Hindlimb muscle (tissue), 1 donor: ENCODE measurements at places on chromosomes 4 and X.
A peak's percentile ranks its signal among the peaks of the same experiment; 100 is the strongest.

GRCh38 chr4:133143775-133144430, 5.2 kb upstream of the PCDH10 start:
- no peak for DNase-seq

- no peak for DNase-seq
These were observed 17.6 kb upstream of the PRPS1 start for GRCh38 chrX:107610667-107611066.

- DNase-seq: no peak
These were observed 9.7 kb upstream of the TMEM165 start for GRCh38 chr4:55386073-55386472.

GRCh38 chr4:113540859-113541258, 220.7 kb downstream of the CAMK2D start:
- DNase-seq: peak; percentile 47

DNA sequence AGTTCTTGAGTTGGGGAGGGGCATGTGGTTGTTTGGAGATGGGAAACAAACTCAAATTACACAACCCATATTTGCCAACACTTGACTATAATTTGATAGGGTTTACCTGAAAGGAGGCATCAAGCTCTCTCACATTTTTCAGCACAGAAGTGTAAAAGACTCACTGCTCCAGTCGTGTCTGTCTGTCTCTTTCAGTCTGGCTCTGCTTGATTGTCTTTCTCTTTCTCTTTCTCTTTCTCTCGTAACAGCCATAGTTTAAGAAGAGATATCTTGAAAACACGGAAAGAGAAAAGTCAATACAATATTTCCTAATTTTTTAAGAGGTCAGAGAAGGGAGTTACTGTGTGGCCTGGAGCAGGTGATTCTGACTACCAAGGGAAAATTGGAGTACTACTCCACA, 413.6 kb upstream of the CXorf51A start:
- DNase-seq: no peak

- no peak for DNase-seq
These were observed 8.1 kb downstream of the COQ2 start for GRCh38 chr4:83276299-83277040.

DNA sequence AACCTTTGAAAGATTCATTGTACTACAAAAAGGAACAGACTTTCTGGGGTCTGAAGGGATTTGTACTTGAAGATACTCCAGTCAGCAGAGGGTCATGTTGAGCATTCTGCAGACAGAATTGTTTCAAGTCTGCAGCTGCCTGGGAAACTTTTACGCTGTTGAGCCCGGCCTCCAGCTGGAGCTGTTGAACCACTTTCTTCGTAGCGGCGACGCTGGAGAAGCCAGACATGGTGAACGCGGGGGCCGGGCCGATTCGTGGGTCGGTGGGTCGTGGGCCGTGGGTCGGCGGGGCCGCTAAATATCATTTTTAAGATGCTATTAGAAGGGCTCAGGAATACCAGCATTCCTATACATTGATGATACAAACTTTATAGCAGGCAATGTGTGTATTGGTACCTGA, 12.0 kb upstream of the RTL9 start:
- DNase-seq: no peak

DNA sequence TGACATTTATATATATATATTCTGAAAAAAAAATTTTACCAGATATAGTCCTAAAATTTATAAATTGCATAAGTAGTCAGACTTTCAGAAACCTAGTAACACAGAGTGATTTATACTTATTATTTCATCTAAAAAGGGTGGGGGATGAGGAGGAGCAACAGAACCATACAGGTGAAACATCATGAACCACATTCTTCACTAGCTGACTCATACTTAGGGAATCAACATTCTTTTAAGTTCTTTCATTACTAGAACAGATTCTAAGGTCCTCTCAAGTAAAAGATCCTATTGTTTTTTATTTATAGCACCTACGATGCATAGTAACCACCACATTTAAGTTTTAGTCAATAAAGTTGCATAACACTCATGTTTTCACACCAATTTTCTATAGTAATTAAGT, 166.1 kb downstream of the LRBA start:
- no peak for DNase-seq

DNA sequence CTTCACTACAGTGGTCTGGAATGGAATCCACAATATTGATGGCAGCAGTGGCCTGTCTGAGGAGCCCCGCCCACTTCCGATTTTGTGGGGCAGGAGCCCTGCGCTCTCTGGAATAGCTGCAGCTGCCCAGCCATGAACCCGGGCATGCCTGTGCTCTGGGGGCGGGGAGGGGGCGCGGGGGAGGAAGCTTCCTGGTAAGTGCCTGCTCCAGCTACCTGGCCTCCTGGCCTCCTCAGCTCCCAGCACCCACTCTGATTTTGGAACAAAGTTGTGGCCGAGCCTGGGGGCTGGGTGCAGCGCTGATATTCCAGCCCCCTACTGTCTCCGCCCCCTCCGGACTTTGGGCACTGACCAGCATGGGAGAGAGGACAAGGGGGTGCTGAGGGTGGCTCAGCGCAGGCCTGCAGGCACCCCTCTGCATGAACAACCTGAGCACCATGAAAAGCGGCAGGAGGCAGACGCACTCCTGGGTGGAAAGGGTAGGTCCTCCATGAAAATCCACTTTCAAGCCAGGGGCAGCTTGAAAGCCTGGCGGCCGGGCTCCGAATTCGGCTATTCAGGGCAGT, 972.7 kb upstream of the AGA start:
- no peak for DNase-seq

DNA sequence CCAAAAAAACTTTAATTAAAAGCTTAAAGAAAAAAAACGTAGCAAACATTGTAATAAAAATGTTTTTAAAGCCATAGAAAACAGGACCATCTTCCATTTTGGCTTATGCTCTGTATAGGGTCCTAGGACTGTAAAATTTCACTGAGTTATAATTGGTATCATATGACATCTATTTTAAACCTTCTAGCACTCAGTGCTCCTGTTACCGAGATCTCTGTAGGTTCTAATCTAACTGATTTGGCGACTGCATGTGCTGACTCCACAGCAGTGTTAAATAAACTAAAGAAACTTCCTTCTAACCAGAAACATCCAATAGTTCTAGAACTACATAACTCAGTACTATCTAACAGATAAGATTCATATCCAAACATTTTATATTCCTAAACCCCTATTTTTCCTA, at the start of gene ASB11:
Gene ASB11 (minus strand): TSS at position 132 of the 400 bp plus-strand sequence. CDS start 35 bp downstream, at position 97.
- no peak for DNase-seq

- no peak for DNase-seq
These were observed 180.7 kb downstream of the AR start for GRCh38 chrX:67724359-67725110.

DNA sequence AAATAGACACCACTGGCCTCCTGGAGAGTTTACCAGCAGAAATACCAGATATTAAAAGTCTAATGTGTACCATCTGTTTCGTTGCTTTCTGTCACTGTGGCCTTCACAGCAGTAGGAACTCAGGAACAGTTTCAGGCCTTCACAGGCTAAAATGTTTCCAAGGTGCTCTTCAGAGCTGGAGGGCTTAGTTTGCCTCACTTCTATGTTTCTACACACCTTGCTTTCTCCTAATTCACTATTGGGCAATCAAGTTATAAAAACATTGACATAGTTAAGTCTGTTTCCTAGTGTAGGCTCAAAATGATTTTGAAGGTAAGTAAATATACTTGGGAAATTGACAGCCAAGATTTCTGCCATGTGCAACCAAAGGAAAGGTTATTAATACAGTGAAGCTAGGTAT, 258.6 kb downstream of the TEX13A start:
- no peak for DNase-seq

GRCh38 chr4:139761461-139761860, 95.8 kb downstream of the MGST2 start:
- DNase-seq: no peak

- DNase-seq: no peak
These were observed 30.4 kb downstream of the BOD1L1 start for GRCh38 chr4:13597141-13597540.

DNA sequence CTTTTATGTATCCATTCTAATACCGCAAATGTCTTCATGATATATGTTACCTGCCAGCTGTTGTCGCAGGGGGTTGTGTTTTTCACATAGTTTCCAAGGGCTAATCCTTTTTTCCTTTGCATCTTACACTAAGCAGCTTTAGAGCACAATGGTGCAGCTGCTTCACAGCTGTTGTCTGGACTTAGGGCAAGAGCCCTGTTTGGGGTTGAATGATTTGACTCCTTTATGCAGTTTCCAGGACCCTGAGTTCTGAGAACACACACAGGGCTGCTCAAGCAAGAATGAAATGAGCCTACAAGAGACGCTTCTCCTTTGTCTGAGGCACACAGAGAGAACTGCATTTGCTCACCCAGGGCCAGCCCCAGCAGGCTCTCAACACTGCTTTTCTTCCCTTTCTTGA, 20.2 kb downstream of the CCNG2 start:
- DNase-seq: peak; percentile 55
